GM20000 (cell line): ENCODE measurements at places on chromosomes 13 and 19.

- no peak for DNase-seq
Measured at GRCh38 chr13:33174491-33174890, 111.1 kb downstream of the STARD13 start.

DNA sequence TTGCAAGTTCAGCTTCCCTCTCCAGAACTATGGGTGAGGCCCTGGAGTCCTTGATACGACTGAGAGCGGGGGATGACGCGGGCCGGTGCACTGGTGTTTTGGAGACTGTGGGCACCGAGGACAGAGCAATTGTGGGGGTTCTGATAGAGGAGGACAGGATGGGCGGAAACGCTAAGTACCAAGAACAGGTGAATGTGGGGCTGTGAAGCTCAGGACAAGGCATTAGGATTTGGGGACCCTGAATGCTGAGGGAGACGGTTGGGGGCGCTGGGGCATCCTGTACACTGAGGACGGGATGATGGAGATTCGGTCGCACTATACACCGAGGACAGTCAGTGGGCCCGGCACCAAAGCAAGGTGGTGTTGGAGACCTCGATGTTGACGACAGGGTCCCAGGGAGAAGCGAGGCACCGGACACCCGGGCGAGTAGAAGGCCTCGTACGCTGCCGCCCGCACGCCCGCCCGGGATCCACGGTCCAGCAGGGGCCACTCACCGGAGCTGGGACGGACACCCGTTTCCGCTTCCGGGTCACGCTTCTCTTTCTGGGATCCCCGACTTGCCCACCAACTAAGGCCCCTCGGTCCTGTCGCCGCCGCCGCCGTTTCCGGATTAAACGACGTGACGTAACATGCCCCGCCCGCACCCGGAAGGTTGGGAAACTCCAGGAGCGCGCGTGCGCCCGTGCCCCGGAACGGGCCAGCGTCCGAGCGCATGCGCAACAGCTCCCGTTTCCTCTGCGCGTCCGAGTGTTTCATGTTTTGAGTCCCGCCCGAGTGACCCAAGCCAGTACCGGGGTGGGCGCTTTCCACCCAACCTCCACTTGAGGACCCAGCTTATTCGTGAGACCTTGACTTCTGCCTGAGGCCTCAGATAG is at the start of gene CHMP2A:
Gene CHMP2A, minus strand, starts transcription at position 612 of the 875 bp plus-strand sequence. CDS start 893 bp downstream, outside the sequence.
- peak; percentile 94 for DNase-seq

GRCh38 chr19:44635581-44636438 is 7.9 kb upstream of the PVR start:
- DNase-seq: no peak

GRCh38 chr13:99860745-99861144 is 110.8 kb downstream of the ZIC5 start:
- DNase-seq: no peak

GRCh38 chr13:41307884-41308640 is 3.0 kb upstream of the NAA16 start:
- no peak for DNase-seq

- DNase-seq: no peak
Measured at GRCh38 chr19:2129486-2129885, 21.9 kb downstream of the AP3D1 start.

GRCh38 chr13:105278943-105279381 is 1256.5 kb downstream of the EFNB2 start:
- no peak for DNase-seq
